T-helper 17 cell (primary cell): ENCODE measurements at places on chromosomes 1 and 21.

- H3K4me1 ChIP-seq = peaks cover 3% of the 10 kb centered on the region
- H3K27ac ChIP-seq = no peak overlapping the region
- no peak overlapping the region for H3K4me3 ChIP-seq
Measured at GRCh38 chr1:12573015-12573825, 44.8 kb downstream of the DHRS3 start.

- H3K27ac ChIP-seq = no peak overlapping the region
- no peak overlapping the region for H3K4me3 ChIP-seq
- no peak for DNase-seq
- H3K4me1 ChIP-seq = no peaks in the 10 kb centered on the region
- H3K27me3 ChIP-seq = peaks cover 11% of the 10 kb centered on the region
Measured at GRCh38 chr1:78348496-78349284, 142.1 kb upstream of the PTGFR start.

- H3K27ac ChIP-seq = no peak overlapping the region
- no peak overlapping the region for H3K4me3 ChIP-seq
- no peak for DNase-seq
- peaks cover 9% of the 10 kb centered on the region for H3K27me3 ChIP-seq
- H3K4me1 ChIP-seq = no peaks in the 10 kb centered on the region
- H3K36me3 ChIP-seq = no peaks in the 10 kb centered on the region
Measured at GRCh38 chr1:192378276-192378675, 61.5 kb downstream of the RGS21 start.

DNA sequence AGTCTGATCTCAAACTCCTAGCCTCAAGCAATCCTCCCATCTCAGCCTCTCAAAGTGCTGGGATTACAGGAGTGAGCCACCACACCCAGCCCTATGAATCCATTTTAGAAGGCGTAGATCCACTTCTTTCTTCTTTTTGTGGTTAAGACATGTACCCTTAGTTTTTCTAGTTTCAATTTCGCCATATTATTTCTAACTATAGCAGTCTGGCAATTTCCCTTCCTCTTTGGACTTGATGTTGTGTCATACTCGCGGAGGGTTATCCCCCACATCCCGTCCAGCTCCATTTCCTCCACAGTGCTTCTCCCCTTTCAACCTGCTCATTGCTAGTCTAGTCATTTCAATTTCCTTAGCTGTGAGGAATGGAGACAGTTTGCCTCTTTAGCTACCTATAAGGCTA is 5.2 kb upstream of the LRRC8D start:
- H3K4me1 ChIP-seq = peaks cover 18% of the 10 kb centered on the region
- no peak for DNase-seq
- no peak overlapping the region for H3K4me3 ChIP-seq
- H3K27me3 ChIP-seq = peaks cover 31% of the 10 kb centered on the region

DNA sequence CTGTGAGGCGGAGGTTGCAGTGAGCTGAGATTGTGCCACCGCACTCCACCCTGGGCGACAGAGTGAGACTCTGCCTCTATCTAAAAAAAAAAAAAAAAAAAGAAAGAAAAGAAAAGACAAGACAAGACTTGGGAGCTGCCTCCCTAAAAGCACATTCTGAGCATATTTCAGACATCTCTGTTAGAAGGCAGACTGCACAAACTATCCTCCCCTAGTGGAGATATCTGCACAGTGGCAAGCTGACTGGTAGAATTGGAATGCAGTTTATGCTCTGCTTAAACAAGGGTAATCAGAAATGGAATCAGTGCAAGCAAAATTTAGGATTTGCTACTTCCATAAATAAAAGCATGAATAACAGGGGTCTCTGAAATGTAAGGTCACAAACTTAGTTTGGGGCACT is 31.8 kb downstream of the GNG4 start:
- no peak overlapping the region for H3K27ac ChIP-seq
- no peaks in the 10 kb centered on the region for H3K4me1 ChIP-seq
- DNase-seq = no peak
- peaks cover 18% of the 10 kb centered on the region for H3K27me3 ChIP-seq

GRCh38 chr21:16751695-16752474 is 761.0 kb upstream of the CXADR start:
- DNase-seq = no peak
- no peaks in the 10 kb centered on the region for H3K4me1 ChIP-seq
- H3K4me3 ChIP-seq = no peak overlapping the region
- no peaks in the 10 kb centered on the region for H3K27me3 ChIP-seq

DNA sequence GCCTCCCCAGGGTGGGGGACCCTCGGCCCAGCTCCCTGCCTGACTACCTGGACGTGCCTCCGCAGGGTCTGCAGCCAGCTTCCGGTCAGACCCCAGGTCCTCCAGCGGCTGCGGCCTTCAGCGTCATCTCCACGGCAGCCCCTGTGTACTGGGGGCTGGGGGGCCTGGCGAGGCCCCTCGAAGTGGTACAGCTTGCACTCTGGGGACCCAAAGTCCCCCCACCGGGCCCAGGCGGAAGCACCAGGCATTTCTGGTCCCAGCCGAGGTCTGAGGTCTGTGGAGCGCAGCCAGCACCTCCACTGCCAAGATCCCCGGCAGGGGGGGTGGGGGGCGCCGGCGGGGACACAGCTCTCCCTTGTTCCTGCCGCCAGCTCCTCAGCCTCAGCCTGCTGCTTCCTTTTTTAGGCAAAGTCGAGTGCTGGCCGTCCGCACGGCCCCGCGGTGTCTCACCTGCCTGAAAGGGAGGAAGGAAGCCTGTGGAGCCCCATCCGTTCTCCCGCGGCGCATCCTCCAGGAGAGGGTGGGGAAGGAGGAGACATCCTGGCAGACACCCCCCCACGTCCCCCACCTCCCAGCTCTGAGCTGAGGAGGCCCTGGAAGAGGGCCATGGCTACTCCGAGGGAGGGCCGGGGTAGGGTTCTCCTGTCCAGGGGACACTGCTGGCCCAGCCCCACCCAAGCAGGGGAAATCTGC is 1.2 kb upstream of the VWA1 start:
- H3K27ac ChIP-seq = no peak overlapping the region
- peaks cover 7% of the 10 kb centered on the region for H3K4me1 ChIP-seq
- no peak overlapping the region for H3K4me3 ChIP-seq
- H3K27me3 ChIP-seq = peaks cover 22% of the 10 kb centered on the region
- no peak for DNase-seq

DNA sequence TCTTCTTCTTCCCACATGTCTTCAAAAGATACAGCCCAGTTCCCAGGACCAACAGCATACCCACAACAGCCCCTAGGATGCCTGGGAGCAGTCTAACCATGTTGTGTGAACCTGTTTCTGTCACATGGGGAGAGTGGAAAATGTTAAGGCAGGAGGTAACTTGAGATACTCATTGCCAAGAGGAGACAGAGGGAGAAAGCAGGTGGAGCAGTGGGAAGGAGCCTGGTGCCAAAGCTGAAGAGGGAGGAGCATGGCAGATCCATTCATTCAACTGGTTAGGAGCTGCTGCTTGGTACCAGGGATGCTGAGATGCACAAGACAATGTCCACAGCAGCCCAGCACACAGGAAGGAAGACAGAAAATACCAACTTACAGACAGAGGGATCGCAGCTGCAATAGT is 149.8 kb upstream of the ETV3 start:
- no peak overlapping the region for H3K4me3 ChIP-seq
- H3K27ac ChIP-seq = no peak overlapping the region
- no peak for DNase-seq
- peaks cover 7% of the 10 kb centered on the region for H3K4me1 ChIP-seq
- peaks cover 79% of the 10 kb centered on the region for H3K27me3 ChIP-seq
- H3K36me3 ChIP-seq = peaks cover 3% of the 10 kb centered on the region
